ENCODE measurements at places on chromosomes 1 and 21.

GRCh38 chr1:75518686-75519085 lies 92.2 kb downstream of the SLC44A5 start:
- no peak overlapping the region for H3K27ac ChIP-seq
- no peak for DNase-seq

DNA sequence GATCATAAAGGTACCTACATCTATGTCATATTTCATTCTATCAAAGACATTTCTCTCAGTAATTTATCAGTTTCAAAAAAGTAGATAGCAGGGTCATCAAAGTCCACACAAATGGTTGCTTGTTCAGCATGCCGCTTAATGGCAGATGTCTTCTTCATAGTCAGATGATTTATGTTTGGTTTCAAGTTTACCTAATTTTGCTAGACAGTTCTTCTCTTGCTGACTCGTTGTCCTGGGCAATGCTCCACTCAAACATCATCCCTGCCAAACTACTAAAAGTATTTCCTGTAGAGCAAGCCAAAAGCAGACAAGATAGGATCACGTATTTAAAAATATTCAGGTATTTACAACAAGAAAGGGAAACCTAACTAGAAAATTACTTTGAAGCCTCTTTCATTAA lies 13.6 kb downstream of the NUP210L start:
- H3K4me1 ChIP-seq: peaks cover 9% of the 10 kb centered on the region
- no peaks in the 10 kb centered on the region for H3K36me3 ChIP-seq
- no peak overlapping the region for H3K4me3 ChIP-seq
- H3K27me3 ChIP-seq: no peaks in the 10 kb centered on the region
- DNase-seq: no peak

DNA sequence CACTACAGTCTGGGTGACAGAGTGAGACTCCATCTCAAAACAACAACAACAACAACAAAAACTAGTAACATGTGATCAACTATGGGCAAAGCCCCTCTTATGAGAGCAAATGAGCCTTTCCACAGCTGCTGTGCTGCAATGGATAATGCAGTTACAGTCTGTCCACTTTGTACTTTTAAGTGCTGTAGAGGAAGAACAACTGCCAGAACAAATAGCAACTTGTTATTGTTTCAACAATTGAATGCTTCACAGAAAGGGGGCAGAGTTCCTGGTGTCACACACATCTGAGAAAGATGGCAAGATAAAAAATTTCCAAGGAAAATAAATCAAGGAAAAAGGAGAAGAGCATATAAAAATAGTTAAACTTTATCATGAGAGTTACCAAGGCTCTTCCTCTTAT lies 243.6 kb upstream of the DMRTA2 start:
- no peaks in the 10 kb centered on the region for H3K4me1 ChIP-seq
- H3K36me3 ChIP-seq: no peaks in the 10 kb centered on the region
- no peak for DNase-seq
- no peak overlapping the region for H3K27ac ChIP-seq
- H3K27me3 ChIP-seq: no peaks in the 10 kb centered on the region

GRCh38 chr1:150619576-150620509 lies 9.6 kb downstream of the ENSA start:
- DNase-seq: peak; percentile 62
- peak overlapping the region; percentile 18 for H3K4me3 ChIP-seq
- H3K27ac ChIP-seq: peak overlapping the region; percentile 34
- no peaks in the 10 kb centered on the region for H3K27me3 ChIP-seq
- peaks cover 77% of the 10 kb centered on the region for H3K36me3 ChIP-seq

GRCh38 chr1:53091841-53092645 lies 30.0 kb downstream of the PODN start:
- H3K4me3 ChIP-seq: no peak overlapping the region
- no peaks in the 10 kb centered on the region for H3K36me3 ChIP-seq
- no peak for DNase-seq
- H3K4me1 ChIP-seq: no peaks in the 10 kb centered on the region
- H3K27me3 ChIP-seq: no peaks in the 10 kb centered on the region
